ENCODE measurements at places on chromosomes 2 and 18.

- no peak for DNase-seq
These were observed 2.6 kb upstream of the KCNE4 start for GRCh38 chr2:223049356-223049755.

GRCh38 chr18:8816816-8817215, 111.5 kb downstream of the MTCL1 start:
- no peak for DNase-seq

DNA sequence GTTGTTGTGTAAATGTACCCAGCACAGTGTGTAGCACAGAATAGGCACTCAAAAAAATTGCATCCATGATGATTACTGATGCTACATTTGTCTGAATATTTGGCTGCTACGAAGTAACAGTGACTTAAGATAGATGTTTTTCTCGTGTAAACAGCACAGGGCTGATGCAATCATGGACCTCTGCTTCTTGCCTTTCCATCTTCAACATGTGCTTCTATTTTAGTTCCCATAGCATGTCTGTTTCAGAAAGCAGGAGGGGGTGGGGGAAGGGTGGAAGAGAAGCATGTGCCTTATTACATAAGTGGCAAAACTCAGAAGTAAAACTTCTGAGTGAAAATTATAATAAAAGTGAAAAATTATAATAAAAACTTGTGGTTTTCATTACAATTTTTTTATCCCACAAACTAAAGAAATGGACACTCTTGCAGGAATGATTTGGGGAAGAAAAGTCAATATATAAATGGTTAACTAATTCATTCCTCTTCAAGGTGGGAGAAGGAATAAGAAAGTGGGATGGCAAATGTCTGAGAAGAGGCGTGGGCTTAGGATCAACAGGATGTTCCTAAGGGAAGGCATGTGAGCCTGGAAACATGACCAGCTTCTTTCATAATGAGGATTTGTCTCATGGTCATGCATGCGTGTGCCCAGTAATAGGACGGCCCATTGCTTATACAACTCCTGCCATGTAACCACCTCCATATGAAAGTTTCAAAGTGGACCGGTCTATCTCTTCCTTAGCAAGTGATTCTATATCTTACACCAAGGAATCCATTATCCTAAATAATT, 27.2 kb downstream of the CCBE1 start:
- DNase-seq = no peak

DNA sequence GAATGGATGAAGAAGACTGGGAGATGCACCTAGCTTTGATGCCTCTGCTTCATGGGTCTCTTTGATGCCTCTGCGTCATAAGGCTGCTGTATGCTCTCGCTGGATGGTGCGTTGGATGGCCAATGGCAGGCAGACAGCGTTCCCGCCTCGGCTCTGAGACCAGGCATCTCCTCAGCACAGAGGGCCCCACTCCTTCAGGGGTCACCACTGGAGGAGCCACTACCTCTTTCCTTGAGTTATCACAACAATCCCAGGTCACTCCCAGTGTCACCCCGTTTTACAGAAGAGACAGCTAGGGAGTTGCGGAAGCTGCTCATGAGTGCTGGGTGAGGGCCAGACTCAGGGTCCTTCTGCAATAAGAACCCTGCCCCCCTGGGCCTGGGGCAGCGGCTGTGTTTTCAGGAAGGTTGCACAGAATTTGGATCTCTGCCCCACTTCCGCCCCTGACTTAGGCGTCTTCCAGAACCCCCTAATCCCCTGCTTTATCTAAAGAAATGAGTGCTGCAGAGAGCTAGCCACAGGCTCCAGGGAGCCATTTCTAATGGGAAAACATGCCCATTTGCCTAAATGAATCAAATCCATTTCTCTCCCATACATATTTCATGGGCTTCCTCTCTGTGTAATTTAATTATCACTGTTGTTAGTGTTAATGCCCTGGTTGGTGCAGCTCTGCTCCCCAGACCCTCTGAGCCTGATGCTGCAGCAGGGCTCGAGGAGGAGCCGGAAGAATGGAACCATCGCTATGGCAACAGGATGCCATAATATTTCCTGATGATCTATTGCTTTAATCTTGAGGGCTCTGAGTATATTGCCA, 131.8 kb upstream of the HS6ST1 start:
- DNase-seq = no peak
